ENCODE measurements at places on chromosomes 5 and 9.

- DNase-seq: no peak
Observed at GRCh38 chr5:151739395-151739794, 19.0 kb downstream of the ATOX1 start.

- DNase-seq: peak; percentile 94
Observed at GRCh38 chr5:38845526-38846378, at the start of gene OSMR. TSS of gene OSMR (plus strand) at chr5:38846012. CDS start at chr5:38869045, 23,033 bp downstream.

- no peak for DNase-seq
Observed at GRCh38 chr9:131370638-131371037, 23.2 kb upstream of the PRRC2B start.

DNA sequence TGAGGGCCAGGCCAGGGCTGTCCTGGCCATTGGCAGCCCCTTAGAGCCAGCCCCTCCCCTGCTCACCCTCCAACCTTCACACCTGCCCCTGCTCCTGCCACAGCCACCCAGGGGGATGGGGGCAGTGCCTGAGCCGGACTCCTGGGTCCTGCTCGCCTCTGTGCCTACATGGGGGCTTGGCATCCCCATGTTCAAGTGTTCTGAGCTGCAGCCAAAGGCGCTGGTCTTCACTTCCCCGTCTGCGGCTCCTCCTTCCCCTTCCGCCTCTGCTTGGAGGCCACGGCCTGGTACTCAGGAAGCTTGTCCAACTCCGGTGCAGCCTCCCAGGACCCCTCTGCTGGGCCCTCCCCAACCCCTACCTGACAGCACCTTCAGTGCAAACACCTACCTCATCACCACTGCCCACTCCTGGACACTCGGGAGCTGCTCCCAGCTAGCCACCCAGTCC, 2.3 kb upstream of the DNLZ start:
- no peak for DNase-seq

- peak; percentile 71 for DNase-seq
Observed at GRCh38 chr5:79133657-79134451, 22.2 kb downstream of the BHMT start.

GRCh38 chr9:111691672-111692329, 30.4 kb downstream of the GNG10 start:
- no peak for DNase-seq

DNA sequence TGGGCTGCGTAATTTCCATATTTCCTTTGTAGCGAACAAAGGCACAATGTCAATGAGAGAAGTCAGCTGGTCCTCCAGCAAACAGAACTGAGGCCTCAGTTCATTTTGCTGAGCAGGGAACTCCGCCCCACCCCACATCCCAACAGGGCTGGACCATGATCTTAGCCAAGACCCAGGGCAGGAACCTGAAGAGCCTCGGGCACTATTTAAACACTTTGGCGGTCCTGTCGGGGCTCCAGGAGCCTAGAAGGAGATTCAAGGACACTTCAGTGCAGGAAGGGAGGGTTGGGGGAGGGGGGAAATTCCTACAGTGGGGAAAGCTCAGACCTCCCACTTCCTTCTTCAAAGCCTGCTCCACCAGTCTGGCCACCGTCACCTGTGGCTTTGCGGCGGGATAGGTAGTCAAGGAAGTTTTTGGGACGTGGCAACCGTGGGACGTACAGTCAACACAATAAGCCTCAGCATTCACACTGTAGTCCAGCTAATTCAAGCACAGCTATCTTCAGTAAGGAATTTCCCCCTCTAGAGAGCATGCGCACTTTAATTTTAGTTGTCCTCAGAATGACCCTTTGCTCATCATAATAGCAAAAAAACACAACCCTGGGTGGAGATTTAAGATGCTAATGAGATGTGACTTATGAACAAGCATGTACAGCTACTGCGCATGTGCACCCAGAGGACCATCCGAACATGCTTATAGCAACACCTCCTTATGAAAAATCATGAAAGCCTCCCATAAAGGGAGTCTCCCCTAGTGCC, 30.9 kb downstream of the S1PR3 start:
- no peak for DNase-seq

DNA sequence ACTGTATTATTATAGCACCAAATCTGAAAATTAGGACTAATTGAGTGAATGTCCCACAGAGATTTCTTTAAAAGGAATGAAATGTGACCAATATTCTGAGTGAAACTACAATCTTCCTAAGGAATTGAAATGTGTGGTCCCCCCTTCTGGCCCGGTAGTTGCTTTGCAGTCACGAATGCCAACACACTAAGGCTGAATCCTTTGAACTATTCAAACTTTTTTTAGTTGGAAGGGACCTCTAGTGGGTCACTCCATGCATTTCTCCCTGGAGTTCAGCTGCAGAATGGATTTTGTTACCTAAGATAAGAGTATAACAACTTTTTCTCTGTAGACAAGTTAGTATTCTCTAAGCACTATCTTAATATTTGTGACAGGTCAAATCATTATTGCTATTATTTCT, 2.8 kb downstream of the CDH6 start:
- DNase-seq: no peak

GRCh38 chr5:169763376-169764017, 126.4 kb downstream of the DOCK2 start:
- no peak for DNase-seq

- no peak for DNase-seq
Observed at GRCh38 chr5:131393498-131393968, 129.7 kb downstream of the CDC42SE2 start.

GRCh38 chr9:38342532-38342931, 50.0 kb upstream of the ALDH1B1 start:
- peak; percentile 2 for DNase-seq

DNA sequence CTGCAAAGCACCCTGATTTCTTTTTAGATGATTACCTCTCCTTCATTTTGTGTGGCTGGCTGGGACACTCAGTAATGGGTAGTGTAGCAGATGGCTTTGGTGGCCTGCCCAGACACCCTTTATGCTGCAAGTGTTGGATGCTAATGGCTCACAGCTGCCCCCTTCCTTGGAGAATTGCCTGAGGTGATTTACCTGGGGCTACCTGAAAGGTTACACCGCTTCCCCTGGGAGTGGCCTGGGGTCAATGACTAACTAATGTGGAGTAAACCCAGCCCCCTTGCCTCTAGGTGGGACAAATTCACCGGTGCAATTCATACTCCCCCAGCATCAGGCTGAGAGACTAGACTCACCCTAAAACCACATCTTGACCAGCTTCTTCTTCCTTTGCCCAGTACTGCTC, 23.5 kb upstream of the HAND1 start:
- no peak for DNase-seq

- DNase-seq: peak; percentile 17
Observed at GRCh38 chr5:156326718-156327259, at the start of gene SGCD. TSS of gene SGCD (plus strand) at chr5:156327164.

DNA sequence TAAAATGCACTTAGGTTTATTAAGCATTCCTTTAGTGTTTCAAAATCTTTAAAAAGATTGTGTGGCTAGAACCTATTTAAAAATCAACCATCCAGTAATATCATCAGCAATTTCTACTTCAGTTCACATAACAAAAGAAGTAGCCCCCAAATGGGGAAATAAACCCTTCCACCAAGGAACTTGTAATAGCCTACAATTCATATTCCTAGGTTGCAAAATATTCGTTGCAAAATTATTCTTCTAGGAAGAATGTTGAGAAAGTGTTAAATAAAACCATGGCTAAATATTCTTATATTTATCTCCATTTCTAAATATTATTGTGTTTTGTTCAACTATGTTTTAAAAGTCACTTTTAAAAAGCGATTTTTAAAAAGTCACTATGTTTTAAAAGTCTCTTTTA, 177.9 kb upstream of the PRLR start:
- DNase-seq: no peak

DNA sequence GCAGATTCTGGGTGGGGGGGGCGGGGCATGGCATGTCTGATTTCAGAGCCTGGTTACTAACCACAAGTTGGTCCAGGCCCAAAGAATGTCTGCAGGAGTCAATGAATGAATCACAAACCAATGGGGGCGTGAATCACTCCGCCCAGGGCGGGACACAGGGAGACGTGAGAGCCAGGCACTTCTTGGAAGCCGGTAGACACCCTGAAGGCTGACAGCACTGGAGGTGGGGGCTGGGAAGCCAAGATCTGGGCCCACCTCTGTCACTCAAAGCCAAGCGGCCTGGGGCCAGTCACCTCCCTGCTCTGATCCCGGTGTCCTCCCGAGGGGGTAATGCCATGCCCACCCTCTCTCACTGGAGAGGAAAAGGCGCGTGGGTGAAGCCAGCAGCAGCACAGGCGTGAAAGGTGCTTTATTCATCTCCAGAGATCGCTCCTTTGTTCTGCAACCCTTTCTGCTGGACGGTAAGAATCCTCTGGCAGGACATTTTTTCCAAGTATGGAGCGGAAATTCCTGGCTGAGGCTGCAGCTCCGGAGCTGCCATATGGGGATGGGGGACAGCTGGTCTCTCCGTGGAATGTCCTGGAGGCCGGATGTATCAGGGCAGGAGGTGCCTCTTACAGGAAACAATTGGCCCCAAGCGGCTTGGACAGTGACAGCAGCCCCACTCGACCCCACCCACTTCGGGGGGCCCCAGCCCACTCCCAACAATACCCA, 85.0 kb downstream of the STK10 start:
- DNase-seq: no peak

- no peak for DNase-seq
Observed at GRCh38 chr5:6856653-6857052, 143.4 kb downstream of the TENT4A start.

DNA sequence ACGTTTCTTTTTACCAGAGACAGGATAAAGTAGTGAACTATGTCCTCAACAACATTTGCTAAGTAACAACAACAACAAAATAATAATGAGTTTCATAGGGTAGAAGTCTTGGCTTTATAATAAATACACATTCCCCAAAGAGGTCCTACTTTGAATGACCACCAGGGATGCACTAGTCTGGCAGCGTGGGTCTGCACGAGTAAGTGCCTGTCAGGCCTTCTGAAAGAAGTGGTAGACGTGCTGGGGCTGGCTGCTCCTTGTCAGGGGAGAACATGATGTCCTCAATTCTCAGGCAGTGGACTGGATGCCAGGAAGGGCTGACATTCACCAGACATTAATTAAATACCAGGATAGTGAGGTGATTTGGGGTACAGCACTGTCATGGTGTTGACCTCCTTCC, 331.1 kb downstream of the TMEM38B start:
- DNase-seq: no peak

GRCh38 chr9:5899292-5899691, 8.6 kb downstream of the MLANA start:
- no peak for DNase-seq

DNA sequence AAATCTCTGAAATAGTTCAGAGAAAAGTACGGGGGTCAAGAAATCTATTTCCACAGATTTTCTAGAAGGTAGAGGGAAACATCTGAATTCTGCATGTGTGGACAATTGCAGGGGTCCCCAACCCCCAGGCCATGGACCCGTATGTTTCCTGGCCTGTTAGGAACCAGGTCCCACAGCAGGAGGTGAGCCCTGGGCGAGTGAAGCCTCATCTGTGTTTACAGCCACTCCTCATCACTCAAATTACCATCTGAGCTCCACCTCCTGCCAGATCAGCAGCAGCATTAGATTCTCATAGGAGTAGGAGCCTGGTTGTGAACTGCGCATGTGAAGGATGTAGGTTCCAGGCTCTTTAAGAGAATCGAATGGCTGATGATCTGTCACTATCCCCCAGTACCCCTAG, 200.5 kb upstream of the EDIL3 start:
- DNase-seq: no peak

DNA sequence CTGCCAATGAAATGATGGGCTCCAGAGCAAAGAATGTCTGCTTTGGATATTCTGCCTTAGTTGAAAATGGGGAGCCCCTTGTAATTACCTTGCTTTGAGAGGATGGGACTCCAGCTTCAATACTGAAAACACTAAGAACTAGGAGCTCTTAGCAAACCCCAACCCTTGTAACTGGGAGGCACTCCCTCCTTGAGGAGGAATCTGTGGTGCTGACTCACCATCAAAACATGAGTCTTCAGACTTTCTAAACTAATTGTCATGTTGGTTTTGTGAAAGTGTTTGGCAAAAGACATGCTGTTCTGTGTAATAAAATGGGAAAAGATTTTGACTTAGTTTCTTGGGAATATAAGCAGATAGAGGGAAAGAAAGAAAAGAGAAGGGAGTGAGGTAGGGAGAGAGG, 91.9 kb upstream of the PTPRD start:
- DNase-seq: no peak

- DNase-seq: peak; percentile 88
Observed at GRCh38 chr5:181243564-181244343, at the start of gene RACK1. TSS of gene RACK1 (minus strand) at chr5:181243906. CDS start at chr5:181243800, 106 bp downstream.

- no peak for DNase-seq
Observed at GRCh38 chr5:109697339-109697738, 7.6 kb downstream of the MAN2A1 start.

GRCh38 chr9:133347515-133347984, 381 bp downstream of the MED22 start:
- peak; percentile 44 for DNase-seq

DNA sequence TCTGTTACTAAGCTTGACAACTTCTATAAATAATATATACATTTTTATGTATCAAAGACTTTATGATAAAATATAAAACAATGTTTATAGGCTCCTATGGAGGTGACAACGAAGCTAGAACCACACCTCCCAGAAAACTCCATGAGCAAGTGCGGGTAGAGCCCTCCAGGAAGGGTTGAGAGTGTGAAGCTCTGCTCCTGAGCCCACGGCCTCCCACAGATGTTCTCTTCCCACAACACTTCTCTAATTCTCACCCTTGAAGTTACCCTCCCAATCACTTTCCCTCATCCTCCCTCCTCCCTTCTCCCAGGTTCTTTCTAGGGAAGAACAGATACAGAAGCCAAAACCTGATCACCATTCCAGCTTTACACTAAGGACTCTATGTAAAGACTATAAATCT, 427.6 kb downstream of the SPOCK1 start:
- DNase-seq: no peak

GRCh38 chr5:127924606-127925005, 159.0 kb upstream of the SLC12A2 start:
- no peak for DNase-seq

DNA sequence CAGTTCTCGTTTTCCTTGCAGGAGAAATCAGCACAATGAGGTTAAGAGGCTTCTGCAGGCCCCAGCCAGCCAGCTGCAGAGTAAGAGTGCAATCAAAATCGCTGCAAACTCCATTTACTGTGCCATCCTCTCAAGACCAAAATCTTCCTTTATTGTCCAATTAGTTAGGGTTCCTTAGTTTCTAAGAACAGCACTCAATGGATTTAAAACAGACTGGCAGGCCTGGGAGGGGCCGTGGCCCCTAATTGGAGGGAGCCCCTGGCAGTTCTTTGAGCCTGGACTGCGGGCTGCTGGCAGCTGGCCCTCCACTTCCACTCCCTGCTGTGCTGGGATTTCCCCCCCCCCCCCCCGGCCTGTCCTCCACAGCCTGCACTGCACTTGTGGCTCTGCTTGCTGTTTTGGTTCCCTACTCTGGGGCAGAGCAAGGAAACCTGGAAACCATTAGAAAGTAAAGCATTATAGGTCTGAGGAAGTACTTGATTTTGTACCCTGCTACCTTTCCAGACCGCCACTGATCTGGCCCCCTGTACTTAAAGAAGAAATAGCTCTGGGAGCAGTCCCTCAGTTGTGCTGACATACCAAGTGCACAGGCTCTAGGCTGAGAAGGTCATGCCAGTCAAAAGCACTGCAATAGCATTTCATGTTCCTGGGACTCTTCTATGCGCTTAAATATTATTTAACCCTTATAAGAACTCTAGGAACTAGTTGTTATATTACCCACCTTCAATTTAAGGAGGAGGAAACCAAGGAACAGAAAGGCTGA, 129.0 kb downstream of the APBA1 start:
- DNase-seq: no peak

GRCh38 chr5:90386099-90386710, 23.4 kb downstream of the CETN3 start:
- DNase-seq: no peak

GRCh38 chr9:33379666-33380389, 22.5 kb downstream of the AQP7 start:
- DNase-seq: no peak

GRCh38 chr5:105573575-105573974, 2011.0 kb upstream of the NUDT12 start:
- DNase-seq: no peak
